ENCODE measurements at places on chromosomes 1 and 21. TPM values are rescaled to one million over a fixed set of nuclear protein-coding genes. Genes with fewer than 3 reads are reported as not detected.

The ARHGEF11 gene
- total RNA-seq, result 14.5 TPM

The LIPI gene
- not detected for total RNA-seq

The CD58 gene
- 26.9 TPM for total RNA-seq

The CRP gene
- total RNA-seq, result not detected

The MRPS21 gene
- 31.2 TPM for total RNA-seq

The GBP1 gene
- 15.9 TPM for total RNA-seq

The TMCO2 gene
- not detected for total RNA-seq

The TYW3 gene
- 9.7 TPM for total RNA-seq

The SHE gene
- total RNA-seq, result 0.27 TPM

The KCNK1 gene
- total RNA-seq, result under 0.01 TPM

The GJB3 gene
- under 0.01 TPM for total RNA-seq

DNA sequence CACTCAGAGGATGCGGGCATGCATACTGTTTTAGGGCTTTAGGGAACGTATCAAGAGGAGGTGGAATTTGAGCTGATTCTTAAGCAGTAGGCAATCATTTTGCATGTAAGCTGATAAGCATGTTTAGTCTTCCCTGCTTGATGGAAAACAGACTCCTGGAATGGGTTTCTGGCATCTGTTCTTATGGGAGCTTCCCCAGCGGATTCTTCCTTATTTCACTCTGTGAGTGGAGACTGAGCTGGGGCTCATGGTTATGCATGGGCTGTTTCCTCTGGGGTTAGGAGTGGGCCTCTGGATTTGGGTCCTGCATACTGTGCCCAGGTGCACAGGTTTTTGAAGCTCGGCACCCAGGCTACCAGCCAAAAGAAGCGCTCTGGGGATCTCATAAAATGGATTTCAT is 93.4 kb downstream of the DIRAS3 start:
- no peak for DNase-seq

DNA sequence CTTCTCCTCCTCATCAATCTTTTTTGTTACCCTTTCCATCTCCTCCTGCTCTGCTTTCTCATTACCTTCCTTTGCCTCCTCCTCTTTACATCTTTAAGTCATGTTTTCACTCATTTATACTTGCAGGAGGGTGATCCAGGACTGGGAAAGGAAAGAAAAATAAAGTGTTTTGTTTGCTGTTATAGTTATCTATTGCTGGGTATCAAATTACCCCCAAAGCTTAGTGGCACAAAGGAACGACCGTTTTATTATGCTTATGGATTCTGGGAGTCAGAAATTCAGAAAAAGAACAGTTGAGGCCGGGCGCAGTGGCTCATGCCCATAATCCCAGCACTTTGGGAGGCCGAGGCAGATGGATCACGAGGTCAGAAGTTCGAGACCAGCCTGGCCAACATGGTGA is 12.5 kb upstream of the AGO4 start:
- DNase-seq, result no peak

DNA sequence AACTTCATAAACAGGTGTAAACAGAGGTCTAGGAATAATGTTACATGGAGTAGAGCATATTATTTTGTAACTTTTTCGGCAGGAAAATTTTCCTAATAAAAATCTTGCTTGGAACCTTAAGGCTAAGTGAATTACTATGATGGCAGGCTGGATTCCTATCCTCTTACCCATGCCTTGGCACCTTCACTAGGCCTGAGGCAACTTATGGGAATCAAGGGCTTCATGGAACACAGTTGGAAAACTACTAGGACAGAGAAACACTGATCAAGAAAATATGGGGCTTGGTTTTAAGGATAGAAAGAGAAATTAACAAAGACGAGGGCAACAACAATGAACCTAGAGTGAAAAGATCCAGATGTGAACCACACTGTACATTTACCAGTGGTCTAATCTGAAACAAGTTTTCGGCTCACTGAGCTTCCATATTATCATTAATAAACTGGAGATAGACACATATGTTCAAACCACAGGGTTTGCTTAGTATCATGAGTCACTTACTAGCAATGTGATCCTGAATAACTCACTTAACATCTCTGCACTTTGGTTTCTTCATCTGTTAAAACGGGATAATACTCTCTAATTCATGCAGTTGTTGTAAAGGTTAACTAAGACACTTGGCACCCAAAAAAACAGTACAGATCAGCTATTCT is 68.5 kb downstream of the GPATCH2 start:
- no peak for DNase-seq

GRCh38 chr1:6385488-6386191 is 7.9 kb downstream of the ACOT7 start:
- no peak for DNase-seq

DNA sequence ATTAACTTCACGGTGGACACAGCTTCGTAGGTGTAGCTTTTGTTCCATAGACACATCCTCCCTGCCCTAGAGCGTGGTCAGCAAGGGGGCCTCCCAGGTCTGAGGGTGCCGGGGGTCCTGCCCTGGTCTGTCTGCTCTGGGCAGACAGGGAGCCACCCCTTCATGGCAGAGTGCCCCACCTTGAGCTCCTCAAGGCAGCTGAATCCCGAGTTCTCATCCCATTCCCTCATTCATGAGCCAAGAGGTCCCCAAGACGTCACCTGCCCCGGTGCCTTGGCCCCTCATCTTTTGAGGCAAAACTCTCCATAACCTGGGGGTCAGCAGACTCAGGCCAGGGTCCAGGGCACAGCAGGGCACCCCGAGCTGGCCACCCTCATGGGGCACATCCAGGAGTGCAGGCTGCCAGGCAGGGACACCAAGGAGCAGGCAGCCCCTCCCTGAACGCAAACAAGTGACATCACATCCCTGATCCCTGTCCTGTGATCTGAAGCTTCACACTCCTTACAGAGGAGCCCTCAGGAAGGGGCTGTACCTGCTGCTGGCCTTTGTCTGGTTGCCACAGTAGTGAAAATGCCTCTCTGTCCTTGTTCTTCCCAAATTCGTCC is 23.3 kb downstream of the UBASH3A start:
- no peak for DNase-seq

GRCh38 chr1:48196237-48196636 is 26.3 kb upstream of the SLC5A9 start:
- DNase-seq, result no peak

DNA sequence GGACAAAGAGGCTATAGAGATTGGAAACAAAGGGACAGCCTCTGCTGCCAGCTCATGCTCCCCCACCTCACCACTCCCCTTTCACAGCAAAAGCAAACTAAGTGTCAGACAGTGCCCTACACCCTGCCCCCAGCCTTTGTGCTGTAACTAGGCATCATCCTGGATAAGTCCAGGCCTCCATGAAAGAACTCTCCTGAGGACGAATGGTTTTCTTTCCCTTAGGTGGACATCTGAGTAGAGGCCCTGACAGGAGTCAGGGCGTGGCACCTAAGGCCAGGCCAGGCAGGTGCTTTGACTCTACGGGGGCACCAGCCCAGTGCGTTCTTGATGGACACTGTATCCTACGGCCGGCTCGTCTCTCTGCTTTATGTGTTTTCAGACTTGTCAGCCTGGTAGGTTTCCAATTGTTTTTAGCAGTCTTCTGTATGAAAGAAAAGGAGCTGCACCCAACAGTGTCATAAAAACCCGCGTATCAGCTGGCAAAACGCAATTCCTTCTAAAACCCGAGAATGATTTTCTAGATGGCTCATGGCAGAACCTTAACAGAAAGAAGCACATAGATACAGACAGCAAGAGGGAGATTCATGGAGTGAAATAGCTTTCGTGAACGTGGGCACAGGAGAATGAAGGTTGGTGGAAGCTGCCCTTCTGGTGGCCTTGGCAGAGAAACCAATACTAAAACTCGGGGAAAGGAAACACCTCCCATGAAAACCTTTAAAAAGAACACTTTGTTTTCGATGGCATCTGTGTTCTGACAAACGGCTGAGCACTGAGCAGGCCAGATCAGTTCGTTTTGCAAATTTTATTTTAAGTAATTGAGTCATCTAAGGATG is 51.7 kb upstream of the AJAP1 start:
- no peak for DNase-seq

DNA sequence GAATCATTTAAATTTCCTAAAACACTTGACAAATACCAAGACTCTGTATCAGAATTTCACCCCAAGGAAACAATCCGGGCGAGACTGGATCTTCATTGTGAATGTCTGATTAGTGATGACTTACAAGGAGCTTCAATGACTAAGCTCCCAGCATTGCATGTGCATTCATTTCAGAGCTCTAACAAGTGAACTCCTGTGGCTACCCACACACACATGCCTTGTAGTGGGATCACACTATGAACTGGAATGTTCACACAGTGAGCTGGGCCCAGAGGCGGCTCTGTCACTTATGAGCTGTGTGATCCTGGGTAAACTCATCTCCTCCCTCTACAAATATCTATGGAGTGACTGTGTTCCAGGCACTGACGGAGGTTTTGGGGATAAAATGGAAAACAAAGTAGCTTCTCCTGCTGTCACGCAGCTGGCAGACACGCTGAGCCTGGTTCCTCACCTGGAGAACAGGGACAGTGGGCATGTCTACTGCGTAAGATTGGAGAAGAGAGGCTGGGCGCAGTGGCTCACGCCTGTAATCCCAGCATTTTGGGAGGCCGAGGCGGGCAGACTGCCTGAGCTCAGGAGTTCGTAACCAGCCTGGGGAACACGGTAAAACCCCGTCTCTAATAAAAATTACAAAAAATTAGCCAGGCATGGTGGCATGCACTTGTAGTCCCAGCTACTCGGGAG is 56.9 kb downstream of the CLSTN1 start:
- DNase-seq, result no peak

DNA sequence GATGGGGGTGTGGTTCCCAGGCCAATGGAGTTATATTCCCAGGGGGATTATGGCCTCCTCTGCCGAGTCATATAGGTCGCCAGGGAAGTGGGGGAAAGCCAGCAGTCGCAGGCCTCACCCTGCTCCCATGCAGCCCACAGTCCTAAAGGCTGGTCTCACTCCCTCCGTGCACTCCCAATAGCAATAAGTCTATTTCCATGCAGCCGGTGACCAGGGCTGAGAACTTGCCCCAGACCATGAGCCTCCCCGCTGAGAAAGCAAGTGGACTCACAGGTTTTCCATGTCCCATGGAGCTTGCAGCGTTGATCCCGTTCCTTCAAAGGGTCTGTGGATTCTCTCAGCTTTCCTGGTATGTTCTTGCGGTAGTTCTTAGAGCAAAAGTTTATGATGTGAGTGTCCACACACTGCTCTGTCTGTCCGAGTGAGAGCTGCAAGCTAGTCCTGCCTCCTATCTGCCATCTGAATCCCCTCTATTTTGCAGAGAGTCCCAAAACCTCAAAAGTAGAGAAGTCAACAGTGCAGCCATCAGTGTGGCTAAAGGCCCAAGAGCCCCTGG is 81.7 kb upstream of the TMPRSS2 start:
- DNase-seq, result no peak

DNA sequence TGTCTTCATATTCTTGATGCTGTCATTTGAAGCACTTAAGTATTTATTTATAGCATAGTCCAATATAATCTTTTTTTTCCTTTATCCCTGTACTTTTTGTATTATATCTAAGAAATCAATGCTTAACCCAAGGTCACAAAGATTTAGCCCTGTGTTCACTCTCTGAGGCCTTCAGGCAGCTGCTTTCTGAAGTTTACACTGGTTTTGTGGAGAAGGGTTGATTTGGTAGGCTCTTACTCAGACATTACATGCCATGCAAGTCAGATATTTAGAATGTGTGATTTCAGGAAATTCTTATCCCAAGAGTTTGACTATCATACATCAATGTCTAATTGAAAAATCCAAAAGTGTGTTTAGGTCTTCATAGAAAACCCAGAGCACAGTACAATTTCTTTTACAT is 56.3 kb downstream of the PALMD start:
- DNase-seq, result no peak

DNA sequence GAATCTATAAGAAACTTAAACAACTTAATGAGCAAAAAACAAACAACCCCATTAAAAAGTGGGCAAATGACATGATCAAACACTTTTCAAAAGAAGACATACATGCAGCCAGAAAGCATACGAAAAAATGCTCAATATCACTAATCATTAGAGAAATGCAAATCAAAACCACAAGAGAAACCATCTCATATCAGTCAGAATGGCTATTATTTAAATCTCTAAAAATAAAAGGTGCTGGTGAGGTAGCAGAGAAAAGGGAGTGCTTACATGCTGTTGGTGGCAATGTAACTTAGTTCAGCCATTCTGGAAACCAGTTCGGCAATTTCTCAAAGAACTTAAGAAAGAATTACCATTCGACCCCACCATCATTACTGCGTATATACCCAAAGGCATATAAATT is 147.7 kb downstream of the FAF1 start:
- DNase-seq, result no peak

GRCh38 chr1:218495931-218496330 is 150.8 kb downstream of the TGFB2 start:
- no peak for DNase-seq

- peak; percentile 85 for DNase-seq
These were observed 8.7 kb upstream of the LGR6 start for GRCh38 chr1:202184750-202185460.

GRCh38 chr1:53681977-53682685 is 56.8 kb downstream of the GLIS1 start:
- peak; percentile 93 for DNase-seq

GRCh38 chr1:52601991-52602855 is at the start of gene GPX7:
Gene GPX7, plus strand, starts transcription at chr1:52602371. Its CDS starts 39 bp downstream, at chr1:52602410.
- peak; percentile 55 for DNase-seq

DNA sequence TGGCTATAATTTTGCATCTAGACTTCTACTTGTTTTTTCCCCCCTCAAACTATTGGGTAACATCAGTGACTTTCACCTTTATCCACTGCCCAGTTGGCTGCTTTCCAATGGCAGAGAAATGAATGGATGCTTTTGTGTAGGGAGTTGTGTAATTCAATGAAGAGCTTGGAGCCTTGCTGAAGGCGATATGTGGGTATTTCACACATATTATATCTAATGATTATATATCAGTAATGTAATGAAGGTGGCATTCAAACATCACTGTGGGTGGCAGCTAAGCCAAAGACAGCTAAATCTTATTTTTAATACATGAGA is 81.2 kb downstream of the TGFB2 start:
- no peak for DNase-seq

DNA sequence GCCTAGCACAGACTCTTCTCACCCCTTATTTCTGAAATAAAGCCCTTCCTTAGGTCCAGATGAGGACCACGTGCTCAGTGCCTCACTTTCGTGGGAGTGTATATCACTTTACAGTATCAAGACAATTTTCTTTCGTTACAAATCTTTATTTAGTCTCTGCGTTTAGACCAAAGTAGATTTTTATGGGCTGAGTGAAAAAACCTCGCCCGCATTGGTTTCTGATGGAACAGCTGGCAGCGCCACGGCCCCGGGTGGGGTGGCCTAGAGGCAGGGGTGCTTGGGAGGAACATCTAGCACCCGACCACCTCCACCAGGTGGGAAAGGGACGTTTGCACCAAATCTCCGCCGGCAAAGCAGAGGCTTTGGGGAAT is 7.6 kb downstream of the SIM2 start:
- DNase-seq, result no peak

- no peak for DNase-seq
These were observed 33.3 kb downstream of the PTPRC start for GRCh38 chr1:198672124-198672523.
